Stimulated activated CD4-positive, alpha-beta T cell treated with anti-CD3 and anti-CD28 coated beads, TNF-alpha, amount 100 ng/mL, for 4 hours (primary cell): ENCODE measurements at places on chromosomes 3 and 15.

DNA sequence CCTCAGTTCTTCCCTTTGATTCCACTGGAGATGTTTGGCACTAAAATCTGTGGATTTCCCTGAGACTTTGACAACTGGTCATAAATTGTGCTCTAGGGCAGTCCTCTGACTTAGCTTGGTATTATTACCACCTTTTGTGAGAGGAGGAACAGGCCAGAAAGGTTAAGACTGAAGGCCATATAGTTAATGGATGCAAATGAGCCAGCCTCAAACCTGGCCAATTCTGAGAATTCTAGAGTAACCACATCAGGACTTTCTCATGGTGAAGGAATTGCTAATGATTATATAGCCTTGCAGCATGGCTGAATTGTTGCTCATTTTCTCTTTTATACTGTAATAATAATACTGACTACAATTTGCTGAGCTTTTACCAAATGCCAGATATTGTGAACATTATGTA is 162.5 kb downstream of the CADPS start:
- no peak for DNase-seq

GRCh38 chr15:65529762-65530317 is 423 bp upstream of the HACD3 start:
- no peak for DNase-seq

DNA sequence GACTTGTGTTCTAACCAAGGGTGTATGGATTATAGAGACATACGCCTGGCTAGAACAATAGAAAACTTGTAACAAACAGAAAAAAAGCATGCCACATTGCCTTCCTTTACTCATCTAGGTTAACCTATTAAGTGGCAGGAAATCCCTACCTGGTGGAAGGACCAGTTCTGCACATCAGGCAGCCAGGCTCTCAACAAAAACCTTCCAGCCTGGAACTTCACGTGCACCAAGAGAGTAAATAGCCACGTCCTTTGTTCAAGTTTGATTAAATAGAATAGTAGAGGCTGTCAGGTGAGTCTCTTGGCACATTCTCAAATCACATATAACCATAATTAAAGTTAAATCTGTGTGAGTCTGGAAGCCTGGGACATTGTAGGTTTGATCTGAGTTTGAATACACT is 85.0 kb upstream of the DPH6 start:
- DNase-seq: no peak

DNA sequence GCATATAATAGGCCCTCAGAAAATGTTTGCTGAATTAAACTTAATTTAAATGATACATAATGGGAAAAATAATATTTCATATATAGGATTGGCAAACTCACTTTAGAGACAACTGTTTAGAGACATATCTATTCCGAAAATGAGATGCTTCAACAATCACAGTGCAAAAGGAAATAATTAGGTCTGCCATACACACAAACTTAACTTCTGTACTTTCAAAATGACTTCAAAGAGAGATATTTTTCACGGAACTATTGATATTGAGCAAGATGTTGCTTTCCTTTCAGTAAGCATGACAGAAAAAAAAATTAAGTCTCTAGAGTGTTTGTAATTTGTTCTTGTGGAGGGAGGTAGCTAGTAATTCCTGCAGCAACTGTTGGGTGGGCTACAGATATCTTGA is 769.5 kb downstream of the TUSC7 start:
- DNase-seq: no peak

- DNase-seq: no peak
Measured at GRCh38 chr3:49476563-49476962, 6.5 kb downstream of the DAG1 start.
